ENCODE measurements at places on chromosomes 12 and 14.

DNA sequence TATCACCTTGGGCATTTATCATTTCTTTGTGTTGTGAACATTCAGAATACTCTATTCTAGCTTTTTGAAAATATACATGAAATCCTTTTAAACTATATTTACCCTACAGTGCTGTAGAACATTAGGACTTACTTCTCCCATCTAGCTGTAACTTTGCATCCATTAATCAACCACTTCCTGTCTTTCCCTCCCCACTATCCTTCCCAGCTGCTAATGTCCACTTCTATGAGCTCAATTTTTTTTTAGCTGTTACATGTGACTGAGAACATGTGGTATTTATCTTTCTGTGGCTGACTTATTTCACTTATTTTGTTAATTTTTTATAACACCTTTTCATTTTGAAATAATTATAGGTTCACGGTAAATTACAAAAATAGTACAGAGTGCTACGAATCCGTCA lies 136.0 kb downstream of the LMNTD1 start:
- no peak for DNase-seq

DNA sequence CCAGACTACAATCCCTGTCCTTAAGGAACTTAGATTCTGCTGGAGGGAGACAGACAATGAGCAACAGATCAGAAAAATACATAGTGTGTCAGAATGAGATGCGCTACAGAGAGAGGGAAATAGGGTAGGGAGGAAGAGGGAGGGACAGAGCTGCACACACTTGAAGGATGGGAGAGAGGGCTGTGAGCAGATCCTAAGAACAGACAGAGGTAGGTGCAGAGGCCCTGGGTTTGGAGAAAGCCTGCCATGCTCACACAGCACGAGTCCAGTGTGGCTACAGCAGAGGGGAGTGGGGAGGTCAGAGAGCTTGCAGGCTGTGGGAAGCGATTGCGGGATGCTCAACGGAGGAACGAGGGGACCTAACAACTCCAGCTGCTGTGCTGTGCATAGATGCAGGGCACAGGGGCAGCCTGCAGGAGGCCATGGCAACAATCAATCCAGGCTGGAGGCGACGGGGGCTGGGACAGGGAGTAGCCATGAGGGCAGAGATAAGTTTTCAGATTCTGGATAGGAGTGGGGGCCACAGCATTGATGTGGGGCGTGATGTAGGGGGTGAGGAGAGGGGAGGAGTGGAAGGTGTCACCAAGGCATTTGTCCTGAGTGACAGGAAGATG lies 20.7 kb downstream of the FAIM2 start:
- no peak for DNase-seq

GRCh38 chr14:100605230-100605629 lies 18.0 kb upstream of the BEGAIN start:
- DNase-seq = no peak

DNA sequence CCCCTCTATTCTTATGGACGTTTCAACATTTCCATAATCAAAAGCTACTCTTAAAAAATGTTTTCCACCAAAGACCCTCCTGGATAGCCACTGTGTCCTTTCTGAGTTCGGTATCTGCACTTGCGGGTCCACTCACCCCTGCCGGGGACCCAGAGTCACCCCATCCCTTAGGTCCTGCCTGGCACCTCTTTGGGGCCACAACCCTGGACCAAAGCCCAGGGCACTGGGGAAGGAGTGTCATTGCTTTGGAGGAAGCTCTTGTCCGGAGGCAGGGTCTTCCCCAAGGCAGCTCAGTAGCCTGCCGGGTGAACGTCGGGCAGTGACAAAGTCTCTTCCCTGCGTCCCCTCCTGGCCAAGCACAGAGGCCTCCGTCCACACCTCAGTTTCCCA lies 129.6 kb downstream of the RFLNA start:
- no peak for DNase-seq

DNA sequence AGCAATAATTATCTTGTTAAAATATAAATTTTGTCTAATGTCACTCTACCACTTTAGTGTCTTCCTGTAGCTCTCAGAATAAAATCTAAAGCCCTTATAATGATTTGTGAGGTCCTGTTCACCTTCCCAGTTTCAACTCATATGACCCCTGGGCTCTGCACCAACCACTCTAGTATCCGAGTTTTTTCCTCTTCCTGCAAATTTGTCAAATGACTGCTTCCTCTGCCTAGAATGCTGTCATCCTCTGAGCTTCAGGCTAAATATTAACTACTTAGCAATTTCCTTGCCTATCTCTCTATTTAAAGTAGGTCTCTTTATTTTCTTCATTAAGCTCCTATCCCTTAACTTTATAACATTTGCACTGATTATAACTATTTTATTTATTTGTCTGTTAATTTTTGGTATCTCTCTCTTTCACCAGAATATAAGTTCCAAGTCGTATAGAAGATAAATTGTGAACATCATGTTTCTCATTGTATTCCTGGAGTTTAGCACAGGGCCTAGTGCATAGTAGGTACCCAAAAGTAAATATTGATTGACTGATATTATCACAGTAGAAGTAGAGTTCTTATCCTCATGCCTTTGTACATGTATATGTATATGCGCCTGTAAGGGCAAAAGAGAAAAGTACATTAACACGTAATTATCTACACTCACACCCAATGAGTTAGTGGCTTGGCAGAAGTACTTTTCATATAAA lies 196.0 kb downstream of the BCAT1 start:
- DNase-seq = no peak

- DNase-seq = no peak
Observed at GRCh38 chr12:71782017-71782416, 27.4 kb downstream of the RAB21 start.

DNA sequence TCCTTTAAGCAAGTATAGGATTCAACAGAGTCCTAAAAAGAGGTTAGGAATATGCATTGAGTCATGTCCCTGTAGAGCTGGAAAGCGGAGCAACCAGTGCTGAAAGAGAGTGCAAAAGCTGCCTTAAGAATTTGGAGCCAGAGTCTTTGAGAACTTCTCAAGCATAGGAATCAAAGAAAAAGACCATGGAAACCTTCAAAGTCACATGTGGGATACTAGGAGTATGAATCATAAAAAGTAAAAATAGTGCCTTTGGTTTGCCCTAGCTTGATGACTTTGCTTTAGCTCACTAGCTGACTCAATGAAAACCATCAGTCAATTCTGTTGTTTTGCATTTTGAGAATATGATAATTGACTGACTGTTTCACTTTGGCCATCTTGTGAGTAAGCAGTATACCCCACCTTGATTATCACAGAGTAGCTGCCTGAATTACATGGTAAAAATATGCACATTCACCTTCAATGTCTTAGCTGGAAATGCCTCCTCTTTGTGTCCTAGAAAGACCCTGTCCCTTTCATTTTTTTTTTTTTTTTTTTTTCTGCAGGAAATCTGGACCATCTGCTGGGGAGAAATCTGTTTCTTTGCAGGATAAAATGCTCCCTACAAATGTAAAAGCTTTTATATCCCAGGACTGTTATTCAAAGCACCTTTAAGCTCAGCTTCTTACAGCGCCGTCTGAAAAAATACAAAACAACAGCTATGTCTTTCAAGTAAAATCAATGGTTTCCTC lies 248.6 kb upstream of the KRR1 start:
- no peak for DNase-seq

DNA sequence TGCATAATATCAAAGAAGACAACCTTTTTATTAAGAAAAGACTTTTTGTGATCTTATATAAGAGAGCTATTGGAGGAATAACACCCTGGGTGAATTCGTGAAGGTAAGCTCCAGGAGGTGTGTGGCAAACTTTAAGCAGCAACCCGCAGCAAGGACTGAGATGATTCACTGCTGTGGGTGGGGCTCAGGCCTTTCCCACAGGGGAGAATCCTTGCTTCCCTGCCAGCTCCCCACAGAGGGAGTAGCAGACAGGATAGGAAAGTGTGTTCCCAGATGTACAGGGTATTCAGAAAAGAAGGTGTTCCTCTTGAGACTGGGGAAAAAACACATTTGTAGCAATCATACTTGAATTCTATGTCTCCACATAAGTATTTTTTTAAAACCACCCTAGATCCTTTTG lies 9.2 kb downstream of the NDUFA12 start:
- DNase-seq = no peak

DNA sequence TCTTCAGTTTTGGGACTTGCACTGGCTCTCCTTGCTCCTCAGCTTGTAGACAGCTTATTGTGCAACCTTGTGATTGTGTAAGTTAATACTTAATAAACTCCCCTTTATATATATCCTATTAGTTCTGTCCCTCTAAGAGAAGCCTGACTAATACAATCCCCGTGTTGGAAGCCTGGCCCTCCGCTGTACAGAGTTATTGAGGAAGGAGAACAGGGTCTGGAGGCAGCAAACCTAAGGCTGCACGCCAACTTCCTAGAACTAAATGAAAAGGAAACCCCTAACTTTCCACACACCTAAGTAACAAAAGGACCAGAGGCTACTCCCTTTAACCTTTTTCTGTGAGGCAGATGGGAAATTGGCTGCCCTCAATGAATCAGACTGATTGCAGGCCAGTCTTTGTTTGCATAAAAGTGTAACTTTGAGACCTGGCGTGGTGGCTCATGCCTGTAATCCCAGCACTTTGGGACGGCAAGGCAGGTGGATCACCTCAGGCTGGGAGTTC lies 42.6 kb upstream of the LIMA1 start:
- DNase-seq = no peak

DNA sequence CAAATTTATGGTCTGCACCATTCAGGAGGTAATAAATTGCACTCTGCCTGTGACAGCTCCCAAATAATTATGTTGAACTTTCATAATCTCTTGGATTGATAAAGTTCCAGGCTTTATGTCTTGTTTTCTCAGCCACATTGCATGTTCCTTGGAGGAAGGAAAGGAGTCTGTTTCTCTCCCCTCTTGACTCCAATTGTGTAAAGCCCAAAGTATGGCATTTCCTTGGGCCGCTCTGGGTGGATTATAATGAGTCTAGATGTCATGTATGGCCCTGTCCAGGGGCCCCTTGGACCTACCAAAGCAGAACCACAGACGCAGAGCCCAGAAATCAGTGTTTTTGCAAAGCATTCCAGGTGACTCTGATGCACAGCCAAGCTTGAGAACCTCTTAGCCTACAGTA lies 160.8 kb downstream of the KSR2 start:
- no peak for DNase-seq

Measured in stimulated activated CD4-positive, alpha-beta T cell treated with anti-CD3 and anti-CD28 coated beads, Interleukin-1b, Interleukin-23, amount 100 ng/mL, for 1 hour (primary cell).